ENCODE measurements at places on chromosomes 2 and 18. TPM values are rescaled to one million over a fixed set of nuclear protein-coding genes. Genes with fewer than 3 reads are reported as not detected.

WNT10A gene
- total RNA-seq = 0.17 TPM

GRCh38 chr2:46878886-46879285, 36.7 kb downstream of the MCFD2 start:
- H3K27ac ChIP-seq = peak overlapping the region; percentile 29
- H3K27me3 ChIP-seq = no peaks in the 10 kb centered on the region
- no peaks in the 10 kb centered on the region for H3K36me3 ChIP-seq
- no peak overlapping the region for H3K4me3 ChIP-seq
- DNase-seq = no peak

SNTG2 gene
- total RNA-seq = 3.3 TPM

DSEL gene
- total RNA-seq = 9.1 TPM

TMEM247 gene
- not detected for total RNA-seq

- H3K36me3 ChIP-seq = no peaks in the 10 kb centered on the region
- H3K27me3 ChIP-seq = no peaks in the 10 kb centered on the region
- no peak for DNase-seq
- no peak overlapping the region for H3K4me3 ChIP-seq
Observed at GRCh38 chr2:187081461-187081860, 232.5 kb upstream of the ZSWIM2 start.

CD207 gene
- 1.7 TPM for total RNA-seq

DNA sequence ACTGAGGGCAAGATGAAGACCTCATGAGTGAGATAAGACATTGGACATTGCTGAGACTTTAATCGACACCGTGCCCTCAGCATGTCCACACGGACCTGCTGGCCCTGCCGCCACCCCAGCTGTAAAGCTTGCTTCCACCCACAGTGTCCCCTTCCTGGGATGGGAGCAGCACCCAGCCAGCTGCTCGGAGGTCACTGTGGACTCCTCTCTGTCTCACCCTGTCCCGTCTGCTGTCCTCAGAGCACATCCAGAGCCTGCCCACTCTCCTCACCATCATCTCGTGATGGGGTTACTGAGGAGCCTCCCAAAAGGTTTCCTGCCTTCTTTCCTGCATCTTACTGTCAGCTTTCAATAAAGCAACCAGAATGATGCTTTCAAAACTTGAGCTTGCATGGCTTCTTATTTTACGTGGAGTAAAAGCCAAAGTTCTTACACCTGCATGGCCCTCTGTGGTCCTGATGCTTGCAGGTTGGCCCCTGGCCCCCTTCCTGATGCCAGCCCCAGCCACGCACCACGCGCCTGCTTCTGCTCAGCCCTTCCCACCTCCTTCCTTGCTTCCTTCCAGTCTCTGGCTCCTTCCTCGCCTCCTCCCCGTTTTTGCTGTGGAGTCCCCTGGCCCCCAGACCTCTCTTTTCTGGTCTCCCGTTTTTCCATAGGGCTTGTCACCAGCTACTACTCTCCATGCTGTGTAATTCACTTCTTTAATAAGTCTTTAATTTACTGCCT, 67.0 kb downstream of the DGKD start:
- no peak overlapping the region for H3K4me3 ChIP-seq
- no peak overlapping the region for H3K27ac ChIP-seq
- peaks cover 47% of the 10 kb centered on the region for H3K4me1 ChIP-seq
- no peak for DNase-seq
- H3K27me3 ChIP-seq = no peaks in the 10 kb centered on the region
